ENCODE measurements at places on chromosomes 7 and 10.

- peak; percentile 56 for DNase-seq
These were observed 138.1 kb downstream of the HERPUD2 start for GRCh38 chr7:35556515-35557471.

GRCh38 chr10:11684717-11685645, 57.2 kb upstream of the ECHDC3 start:
- DNase-seq: peak; percentile 76

GRCh38 chr7:18806177-18806576, 310.6 kb downstream of the HDAC9 start:
- no peak for DNase-seq

DNA sequence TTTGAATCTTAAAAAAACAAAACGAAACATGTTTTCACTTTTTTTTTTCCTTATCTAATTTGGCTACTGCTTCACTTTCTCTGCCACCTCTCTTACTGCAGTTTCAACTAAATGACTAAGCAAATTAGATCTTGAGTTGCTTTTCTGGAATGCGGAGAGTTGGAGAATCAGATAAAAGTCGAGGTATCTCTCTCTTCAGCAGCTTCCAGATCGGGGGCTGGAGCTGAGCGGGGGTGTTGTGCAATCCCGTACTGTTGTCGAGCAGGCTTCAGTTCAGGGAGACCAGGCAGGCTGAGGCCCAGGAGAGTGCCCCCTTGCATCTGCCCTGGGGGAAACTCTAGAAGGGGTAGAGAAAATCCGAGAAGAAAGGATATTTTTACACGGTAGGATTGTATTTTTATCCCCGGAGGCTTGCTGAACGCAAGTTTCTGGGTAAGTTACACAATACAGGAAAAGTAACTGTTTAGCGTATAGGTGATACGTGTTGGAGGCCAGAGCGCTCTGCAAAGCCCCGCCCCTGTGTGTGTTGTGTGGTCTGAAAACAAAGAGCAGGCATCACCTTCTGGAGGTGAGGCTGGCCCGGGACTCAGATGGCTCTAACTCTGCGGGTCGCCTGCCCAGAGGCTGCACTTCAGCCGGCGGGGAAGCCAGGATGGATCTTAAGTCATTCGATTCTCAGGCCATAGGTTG, 116.6 kb downstream of the KLF6 start:
- DNase-seq: peak; percentile 46

- DNase-seq: no peak
These were observed 206.3 kb downstream of the FANK1 start for GRCh38 chr10:126102636-126103035.

GRCh38 chr7:97218767-97219166, 101.3 kb downstream of the SDHAF3 start:
- no peak for DNase-seq

GRCh38 chr10:125984346-125984745, 88.0 kb downstream of the FANK1 start:
- no peak for DNase-seq

DNA sequence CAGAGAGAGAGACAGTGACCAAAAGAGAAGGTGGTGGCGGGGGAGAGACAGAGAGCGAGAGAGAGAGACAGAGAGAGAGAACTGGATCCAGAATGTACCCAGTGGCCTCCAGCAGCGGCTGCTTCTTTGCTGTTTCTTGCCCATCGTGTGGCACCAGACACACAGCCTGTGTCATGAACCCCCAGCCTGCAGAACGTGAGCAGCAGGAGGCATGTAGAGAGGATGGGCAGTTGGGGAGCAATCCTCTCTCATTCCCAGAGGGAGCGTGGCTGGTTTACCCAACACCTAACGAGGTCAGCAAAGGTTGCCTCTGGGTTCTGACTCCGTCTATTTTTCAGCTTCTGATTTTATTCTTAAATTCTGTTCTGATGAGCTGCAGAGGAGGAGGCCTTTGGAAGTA, 168.1 kb downstream of the ADARB2 start:
- no peak for DNase-seq

DNA sequence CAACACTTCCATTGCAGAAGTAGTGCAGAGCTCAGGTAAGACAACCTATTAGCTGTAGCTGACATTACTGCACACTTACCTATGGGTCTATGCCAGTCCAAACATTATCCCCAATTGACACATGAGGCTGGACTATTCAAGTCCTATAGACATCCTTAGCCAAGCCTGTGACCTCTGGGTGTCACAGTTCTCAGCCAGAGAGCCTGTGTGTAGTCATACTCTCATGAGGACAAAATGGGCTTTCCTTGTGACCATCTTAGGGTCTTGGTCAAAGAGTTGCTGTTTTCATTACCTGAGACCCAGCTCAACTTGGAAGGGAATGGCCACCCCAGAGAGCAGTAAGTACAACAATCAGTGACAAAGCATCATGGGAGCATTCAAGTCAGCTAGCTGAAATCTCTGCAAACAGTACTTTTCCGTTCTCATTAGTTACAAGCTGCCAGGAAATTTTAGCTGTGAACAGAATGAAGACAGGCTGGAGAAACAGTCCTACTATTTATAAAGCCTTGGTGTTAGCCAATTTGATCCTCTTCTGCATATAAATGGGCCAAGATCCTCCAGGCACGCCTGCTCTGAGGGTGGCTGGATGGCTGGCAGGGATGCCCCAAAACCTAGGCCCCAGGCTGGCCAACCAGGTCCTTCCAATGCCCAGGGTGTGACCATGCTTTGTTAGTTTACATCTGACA, 44.3 kb downstream of the NUDCD3 start:
- DNase-seq: no peak

DNA sequence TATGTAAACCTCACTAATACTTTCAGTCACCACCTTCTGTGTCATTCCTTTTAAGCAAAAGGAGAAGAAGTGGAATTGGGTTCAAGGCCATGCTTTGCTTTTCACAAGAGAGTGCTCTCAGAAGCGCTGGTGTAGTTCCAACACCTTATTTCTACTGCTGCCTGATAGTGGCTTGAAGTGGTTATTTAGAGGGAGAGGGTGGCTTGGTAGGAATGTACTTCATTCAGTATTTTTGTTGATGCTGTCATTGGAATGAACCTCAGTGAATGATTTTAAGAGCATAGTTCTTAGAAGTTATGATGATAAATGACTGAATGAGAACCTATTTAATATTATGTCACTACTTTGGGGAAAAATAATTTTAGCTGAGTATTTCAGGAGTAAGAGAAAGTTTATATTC, 396.7 kb downstream of the EXOC4 start:
- no peak for DNase-seq

- no peak for DNase-seq
These were observed 142.5 kb upstream of the LRRTM3 start for GRCh38 chr10:66783316-66783715.

- DNase-seq: no peak
These were observed 382.3 kb downstream of the DNAJB6 start for GRCh38 chr7:157719008-157719682.

DNA sequence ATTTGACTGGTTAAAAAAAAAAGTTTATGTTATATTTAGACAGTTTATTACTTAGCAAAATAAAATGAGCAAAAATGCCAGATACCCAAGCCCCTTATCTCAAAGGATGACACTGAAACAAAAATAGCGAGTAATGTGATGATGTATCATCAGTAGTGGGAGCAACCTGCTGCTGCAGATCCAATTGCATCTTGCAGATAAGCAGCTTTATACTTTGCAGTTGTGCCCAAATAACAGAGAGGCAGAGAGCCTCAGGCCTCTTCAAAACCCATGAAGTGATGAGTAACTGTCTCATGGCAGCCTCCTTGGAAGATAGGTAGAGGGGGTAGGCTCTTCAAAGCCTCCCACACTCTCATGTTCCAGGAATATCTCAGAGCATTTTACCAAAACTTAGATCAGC, 468.2 kb upstream of the LRRTM3 start:
- no peak for DNase-seq

DNA sequence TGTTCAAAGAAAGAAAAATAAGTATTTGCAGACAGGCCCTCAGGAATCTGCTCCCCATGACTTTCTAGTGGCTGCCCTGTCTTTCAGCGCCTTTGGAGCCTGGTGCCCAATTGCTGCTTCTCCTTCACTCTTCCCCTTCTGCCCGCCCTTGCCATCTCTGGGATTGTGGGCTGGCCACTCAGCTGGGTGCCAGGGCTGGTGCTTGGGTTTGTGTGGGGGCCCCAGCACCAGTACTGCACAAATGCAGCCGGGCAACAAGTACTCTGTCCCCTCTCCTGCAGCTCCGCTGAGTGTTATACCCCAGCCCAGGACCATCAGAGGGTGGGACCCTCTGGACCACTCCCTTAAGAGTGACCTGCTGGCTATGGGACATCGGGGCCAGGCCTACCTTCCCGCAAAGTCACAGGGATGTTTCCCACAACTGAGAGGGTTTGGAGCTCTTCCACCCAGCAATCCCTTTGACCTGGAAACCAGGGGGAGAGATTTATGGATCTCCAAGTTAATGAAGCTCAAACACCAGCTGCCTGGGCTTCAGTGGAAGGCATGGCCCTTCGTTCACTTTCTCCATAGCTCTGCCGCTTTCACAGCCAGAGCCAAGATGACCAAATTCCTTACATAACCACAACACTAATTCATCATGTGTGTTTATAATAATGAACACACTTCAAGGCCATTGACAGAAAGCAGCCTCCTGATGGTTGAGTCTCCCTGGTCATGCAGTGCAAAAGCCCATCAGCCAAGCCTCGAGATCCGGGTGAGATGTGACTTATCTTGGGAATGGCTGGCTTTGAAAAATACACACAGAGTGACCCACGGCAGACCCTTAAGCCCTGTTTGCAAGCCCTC, 313.9 kb upstream of the ZNF32 start:
- DNase-seq: no peak

- DNase-seq: no peak
These were observed 71.1 kb downstream of the CFAP58 start for GRCh38 chr10:104424719-104425118.

GRCh38 chr7:17679458-17679857, 260.8 kb downstream of the SNX13 start:
- no peak for DNase-seq

DNA sequence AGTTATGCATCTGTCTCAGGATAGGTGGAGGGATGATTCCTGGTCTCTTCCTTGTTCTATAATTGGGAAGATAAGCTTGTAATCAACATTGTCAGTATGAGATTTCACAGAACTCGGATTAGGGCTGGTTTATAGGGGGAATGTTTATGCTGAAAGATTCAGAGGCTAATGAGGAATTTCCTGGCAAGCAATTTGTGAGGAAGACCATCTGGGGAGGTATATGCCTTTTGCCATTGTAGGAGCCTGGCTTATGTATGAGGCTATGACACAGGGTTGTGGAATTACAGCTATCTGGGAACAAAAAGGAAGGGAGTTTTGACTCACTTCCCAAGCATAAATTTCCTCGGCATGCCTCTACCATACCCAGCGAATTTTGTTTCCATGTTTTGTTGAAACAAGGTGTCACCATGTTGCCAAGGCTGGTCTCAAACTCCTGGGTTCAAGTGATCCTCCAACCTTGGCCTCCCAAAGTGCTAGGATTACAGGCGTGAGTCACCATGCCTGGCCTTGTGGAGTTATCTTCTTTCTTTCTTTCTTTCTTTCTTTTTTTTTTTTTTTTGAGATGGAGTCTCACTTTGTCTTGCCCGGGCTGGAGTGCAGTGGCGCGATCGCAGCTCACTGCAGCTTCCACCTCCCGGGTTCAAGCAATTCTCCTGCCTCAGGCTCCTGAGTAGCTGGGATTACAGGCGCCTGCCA, 1.6 kb upstream of the COPS6 start:
- no peak for DNase-seq

GRCh38 chr7:121446526-121446925, 50.4 kb upstream of the FAM3C start:
- no peak for DNase-seq

- DNase-seq: peak; percentile 29
These were observed 76.6 kb downstream of the HDAC9 start for GRCh38 chr7:18572154-18572553.

Measured in CD14-positive monocyte (primary cell).